ENCODE measurements at places on chromosomes 3 and 15.

DNA sequence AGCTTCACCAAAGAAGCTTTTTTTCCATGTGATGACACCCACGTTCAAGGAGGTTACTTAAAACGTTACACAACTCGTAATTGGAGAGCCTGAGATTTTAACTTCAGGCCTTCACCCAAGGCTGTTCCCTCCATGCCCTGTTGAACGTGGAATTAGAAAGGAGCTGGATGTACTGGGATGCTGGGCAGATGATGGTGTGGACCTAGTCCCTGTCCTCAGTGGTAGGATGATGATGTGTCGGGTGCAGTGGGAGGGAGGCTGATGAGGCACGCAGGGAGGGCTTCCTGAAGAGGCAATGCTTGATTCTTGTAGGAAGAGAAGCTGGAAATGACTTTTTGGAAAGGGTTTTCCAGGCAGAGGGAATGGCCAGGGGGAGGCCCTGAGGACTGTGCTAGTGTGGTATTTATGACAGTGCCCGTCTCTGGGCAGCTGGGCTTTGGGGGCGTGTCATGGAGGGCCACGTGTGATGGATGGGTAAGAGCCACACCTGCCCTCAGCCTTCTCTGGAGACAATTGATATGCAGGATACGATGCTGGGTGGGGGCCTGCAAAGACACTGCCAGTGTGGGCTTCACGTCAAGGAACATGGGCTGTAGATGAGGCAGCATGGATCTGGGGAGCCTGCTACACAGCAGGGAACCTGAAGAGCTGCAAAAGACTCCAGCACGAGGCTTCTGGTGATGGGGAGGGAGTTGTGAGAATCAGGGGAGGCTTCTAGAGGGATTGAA, 15.3 kb downstream of the SYNM start:
- no peak for DNase-seq

DNA sequence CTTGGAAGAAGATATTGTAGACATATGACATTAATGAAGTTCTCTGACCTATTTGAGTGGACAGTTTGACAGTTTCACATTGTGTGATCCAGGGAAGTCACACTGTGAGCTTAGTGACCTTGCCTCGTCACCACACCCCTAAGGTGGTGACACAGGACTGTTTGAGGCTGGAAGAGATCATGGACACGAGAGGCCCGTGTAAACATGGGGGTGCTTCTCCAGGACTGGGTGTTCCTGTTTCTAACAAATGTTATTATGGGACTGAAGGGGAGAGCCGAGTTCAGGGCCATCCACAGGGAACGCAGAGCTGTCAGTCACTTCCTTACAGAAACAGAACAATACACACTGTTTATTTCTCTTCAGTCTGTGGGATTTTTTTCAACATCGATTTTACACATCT, 96.5 kb upstream of the DNAJC19 start:
- no peak for DNase-seq

DNA sequence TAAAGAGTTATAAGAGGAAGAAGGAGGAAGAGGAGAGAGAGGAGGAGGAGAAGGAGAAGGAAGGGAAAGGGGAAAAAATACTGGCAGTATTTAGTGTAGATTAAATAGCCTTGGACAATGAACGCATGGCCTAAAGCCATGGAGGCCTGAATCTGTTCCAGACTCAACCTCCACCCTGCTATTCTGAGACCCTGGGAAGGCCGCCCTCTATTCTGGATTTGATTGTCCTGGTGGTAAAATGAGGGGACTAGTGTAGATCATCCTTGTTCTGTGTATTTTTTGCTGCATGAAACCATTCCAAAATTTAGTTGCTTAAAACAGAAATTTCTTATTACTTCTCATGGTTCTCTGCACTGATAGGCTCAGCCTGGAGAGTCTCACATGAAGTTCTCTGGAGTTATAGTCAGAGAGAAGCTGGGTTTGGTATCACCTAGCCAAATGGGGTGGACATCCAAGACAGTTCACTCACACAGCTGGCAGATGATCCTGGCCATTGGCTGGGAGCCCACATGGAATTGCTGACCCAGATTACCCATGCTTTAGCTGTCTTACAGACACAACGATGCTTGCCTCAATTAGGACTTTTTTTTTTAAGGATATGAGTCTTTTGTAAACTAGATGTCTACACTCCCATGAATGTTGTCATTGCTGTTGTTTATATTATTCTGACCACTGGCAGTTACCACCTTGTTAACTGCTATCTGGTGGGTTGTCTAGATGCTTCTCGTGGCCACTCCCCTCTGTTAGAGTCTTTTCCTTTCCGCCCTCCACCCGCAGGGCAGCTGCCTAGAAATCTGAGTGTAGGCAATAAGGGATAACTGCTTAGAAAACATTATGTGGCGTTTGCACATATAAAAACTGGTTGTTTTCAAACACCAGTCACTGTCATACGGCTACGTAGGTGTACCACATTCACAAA, 149.9 kb downstream of the SST start:
- DNase-seq, result no peak

- no peak for DNase-seq
Measured at GRCh38 chr3:178646186-178646862, 110.1 kb downstream of the KCNMB2 start.

DNA sequence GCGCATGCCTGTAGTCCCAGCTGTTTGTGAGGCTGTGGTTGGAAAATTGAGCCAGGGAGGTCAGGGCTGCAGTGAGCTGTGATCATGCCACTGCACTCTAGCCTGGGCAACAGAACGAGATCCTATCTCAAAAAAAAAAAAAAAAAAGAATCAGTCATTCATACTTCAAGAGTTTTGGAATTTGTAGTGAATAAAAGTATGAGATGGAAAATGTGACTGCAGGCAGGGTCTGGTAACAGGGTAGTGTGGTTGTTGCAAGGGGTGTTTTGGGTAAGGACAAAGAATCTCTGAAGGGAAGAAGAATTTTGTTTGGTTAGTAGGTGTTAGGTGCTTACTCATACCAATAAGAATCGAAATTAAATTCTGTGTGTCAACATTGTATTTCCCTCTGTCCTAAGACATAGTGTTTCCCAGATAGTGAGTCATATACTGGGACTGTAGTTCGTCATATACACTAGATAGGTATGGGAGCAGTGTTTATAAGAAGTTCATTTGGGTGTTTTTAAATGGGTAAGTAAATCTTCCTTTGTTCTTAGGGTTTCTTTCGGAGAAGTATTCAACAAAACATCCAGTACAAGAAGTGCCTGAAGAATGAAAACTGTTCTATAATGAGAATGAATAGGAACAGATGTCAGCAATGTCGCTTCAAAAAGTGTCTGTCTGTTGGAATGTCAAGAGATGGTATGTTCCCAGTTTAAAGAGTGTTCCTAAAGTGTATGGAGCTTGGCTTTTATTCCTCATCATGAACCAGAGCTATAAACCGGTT, 14.2 kb downstream of the NR1D2 start:
- no peak for DNase-seq

GRCh38 chr3:69986419-69986818, 13.1 kb upstream of the SAMMSON start:
- DNase-seq, result no peak

DNA sequence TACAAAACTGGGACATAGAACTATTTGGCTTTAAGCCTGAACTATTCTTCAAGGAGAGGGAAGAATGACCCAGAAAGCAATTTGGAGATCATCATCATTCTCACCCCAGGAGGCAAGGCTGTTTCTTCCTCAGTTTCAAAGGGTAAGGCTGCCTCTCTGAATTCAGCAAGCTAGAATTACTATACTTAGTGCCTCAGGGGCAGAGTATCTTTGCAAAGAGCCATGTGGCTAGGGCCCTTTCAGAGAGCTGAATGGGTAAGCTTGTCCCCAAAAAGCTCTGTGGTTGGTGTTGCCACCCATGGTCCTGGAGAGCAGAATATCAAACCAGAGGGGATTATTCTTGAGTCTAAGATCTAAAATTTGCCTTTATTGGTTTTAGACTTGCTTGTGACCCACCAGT, 720.3 kb upstream of the ARPP21 start:
- no peak for DNase-seq

DNA sequence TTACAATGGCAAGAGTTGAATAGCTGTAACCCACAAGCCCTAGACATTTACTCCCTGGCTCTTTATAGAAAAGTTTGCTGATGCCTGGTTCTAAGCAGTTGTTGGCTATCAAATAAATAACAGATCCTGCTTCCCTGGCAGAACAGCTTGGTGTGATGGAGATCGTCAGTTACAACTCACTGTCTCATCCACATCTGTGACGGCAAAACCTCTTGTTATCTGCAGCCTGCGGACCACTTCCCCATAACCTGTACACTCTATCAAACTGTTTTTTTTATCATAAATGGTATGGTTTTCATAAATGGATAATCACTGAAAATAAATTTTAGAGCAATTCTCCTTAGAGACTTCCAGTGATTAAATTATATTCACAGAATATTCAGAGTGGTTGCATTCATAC, 14.1 kb downstream of the ZDHHC3 start:
- DNase-seq, result no peak

DNA sequence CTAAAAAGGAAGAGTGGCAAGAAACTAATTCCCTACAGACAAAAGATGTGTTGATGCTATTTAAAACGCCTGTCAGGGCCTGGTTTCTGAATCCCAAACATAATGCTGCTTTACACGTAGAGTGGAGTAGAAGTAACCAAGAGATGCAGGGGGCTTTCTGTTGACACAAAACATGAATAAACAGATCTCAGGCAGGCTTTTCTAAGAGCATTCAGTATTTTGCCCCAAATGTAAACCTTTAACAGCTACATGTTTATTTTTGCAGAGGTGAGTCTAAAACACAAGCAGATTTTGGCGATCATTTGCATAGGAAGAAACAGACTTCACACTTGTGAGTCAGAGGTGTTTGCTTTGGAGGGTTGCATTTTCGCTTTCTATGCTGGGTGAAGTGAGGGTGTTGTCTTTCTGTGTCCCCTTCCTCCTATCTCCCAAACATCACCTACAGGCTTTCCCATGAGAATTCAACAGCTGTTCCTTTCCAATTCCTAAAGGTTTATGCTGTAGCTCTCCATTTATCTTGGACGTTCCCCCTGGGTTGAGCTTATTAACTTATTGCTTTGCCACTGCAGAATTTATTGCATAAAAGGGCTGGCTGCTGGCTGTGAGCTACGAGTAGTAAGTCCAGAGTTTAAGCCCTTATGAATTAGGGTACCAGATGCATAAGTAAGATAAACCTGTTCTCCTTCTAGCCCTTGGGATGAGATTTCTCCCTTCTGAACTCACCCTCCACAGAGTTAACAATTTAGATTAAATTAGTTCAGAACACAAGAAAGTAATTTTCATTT, 156.7 kb downstream of the DIPK2A start:
- DNase-seq, result no peak

DNA sequence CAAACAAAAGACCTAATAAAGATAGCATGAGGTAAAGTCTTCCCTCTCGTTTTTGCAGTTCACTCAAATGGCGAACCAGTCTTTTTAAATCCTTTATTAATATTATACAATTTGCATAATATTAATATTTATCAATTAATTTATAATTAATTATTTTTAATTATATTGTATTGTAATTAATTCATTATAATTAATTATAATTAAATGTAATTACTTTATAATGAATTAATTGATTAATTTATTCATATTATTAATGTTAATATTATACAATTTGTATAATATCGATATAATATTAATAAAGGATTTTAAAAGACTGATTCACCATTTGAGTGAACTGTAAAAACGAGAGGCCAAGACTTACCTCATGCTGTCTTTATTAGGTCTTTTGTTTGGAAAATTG, 1045.4 kb upstream of the CADM2 start:
- DNase-seq, result no peak

GRCh38 chr15:89103481-89104171, 15.4 kb downstream of the ABHD2 start:
- DNase-seq, result no peak

DNA sequence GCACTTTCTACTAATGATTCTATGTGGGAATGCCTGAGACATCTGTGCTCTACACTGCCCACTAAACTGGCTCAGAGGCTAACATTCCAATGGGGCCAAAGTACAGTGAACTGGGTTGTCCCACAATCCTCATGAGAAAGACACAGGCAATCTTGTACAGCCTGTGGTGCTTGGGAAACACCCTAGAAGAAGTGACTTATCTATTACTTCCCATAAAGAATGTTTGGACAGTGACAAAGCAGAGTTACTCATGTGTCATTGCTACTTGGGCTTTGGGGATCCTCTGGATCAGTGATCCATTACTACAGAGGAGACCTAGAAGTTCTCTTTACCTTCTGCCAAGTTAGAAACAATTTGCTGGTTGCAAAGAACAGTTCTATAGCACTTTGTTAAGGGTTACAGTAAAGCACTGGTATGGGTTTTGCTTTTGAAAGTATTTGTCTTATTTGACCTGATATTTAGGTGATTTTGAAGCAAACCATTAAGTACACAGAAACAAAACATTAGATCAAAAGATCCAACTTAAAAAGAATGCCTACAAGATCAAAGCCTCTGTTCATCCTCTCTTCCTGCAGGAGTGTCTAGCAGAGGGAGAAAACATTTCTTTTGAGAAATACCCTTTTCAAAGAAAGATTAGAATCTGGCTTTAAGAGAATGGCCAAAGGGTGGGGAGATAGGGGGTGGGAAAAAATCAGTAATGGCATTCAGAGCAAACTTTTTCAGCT, 75.8 kb downstream of the CTNNB1 start:
- no peak for DNase-seq

- no peak for DNase-seq
Measured at GRCh38 chr3:127486321-127486944, 104.1 kb downstream of the TPRA1 start.

- no peak for DNase-seq
Measured at GRCh38 chr15:81942655-81943195, 103.1 kb downstream of the MEX3B start.

- DNase-seq, result no peak
Measured at GRCh38 chr15:59168536-59168935, 38.1 kb upstream of the LDHAL6B start.

DNA sequence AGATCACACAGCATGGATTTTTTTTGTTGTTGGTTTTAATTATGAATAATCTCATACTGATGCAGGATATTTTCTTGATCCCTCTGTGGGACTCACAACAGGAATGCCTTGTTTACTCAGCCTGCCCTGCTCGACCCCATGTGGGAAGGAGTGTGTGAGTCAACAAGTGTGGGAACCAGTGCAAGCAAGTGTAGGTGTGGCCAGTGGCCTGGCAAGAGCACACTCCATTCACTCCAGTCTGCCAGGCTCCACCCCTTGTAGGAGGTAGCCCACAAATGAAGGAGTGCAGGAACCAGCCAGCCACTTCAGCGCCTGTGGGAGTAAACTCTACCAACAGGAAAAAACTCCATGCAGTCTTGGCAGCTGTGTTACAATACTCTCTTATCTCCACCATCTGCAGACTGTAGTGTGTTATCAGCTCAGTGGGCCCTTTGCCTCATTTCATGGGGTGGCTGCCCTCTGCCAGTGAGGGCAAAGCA, 393.6 kb downstream of the OTOL1 start:
- DNase-seq, result no peak

DNA sequence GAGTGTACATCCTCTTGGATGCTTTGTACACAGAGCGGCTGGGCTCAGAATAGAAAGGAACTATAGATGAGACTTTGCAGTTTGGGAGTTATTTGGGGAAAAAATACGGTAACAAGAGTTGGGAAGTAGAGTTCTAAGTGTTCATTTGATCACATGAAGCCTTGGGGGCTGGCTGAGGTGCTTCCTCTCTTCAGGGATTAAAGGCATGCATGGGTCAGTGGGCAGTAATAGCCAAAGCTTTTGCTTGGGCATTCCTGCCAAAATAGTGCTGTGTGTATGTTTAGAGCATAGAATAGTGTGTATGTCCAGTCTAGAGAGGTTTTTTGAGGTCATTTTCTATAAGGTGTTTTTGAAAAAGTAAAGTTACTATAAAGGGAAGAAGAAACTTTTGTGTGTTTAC, 12.8 kb downstream of the AKAP13 start:
- no peak for DNase-seq

- DNase-seq, result no peak
Measured at GRCh38 chr15:68706931-68707330, 113.8 kb downstream of the ANP32A start.

Measured in amygdala (tissue), 56 donors.